ENCODE measurements at places on chromosomes 7 and 10. TPM values are rescaled to one million over a fixed set of nuclear protein-coding genes. Genes with fewer than 3 reads are reported as not detected.

GRCh38 chr10:4059471-4060138 is 274.6 kb upstream of the KLF6 start:
- DNase-seq: no peak
- H3K36me3 ChIP-seq: no peaks in the 10 kb centered on the region
- H3K4me1 ChIP-seq: no peaks in the 10 kb centered on the region
- no peak overlapping the region for H3K4me3 ChIP-seq

DNA sequence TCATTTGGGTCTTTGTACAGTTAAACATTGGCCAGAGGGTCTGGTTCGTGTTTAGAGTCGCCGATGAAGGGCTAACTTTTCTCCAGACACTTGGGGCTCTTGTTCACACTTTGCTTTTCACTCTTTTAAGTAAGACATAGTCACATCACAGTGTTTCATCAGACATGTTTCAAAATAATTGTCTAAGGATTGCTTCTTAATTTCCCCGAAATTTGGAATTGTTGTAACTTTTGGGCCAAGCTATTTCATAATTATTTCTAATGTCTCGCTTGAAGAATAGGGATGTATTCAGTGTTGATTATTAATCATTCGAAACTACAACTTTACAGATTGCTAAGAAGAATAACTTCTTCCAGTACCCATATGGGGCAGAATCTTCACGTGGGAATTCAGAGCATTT is 92.8 kb downstream of the TCF7L2 start:
- no peak for DNase-seq
- no peaks in the 10 kb centered on the region for H3K27me3 ChIP-seq
- H3K4me1 ChIP-seq: no peaks in the 10 kb centered on the region
- no peaks in the 10 kb centered on the region for H3K36me3 ChIP-seq
- H3K27ac ChIP-seq: no peak overlapping the region

GRCh38 chr7:93977211-93977950 is 26.8 kb downstream of the BET1 start:
- no peaks in the 10 kb centered on the region for H3K27me3 ChIP-seq
- no peak overlapping the region for H3K27ac ChIP-seq
- no peak overlapping the region for H3K4me3 ChIP-seq
- no peaks in the 10 kb centered on the region for H3K4me1 ChIP-seq
- no peak for DNase-seq

Gene OPN1SW
- not detected for total RNA-seq

Gene CALML3
- total RNA-seq: not detected

Gene CFTR
- total RNA-seq: 0.07 TPM
